Non-pigmented ciliary epithelial cell (primary cell): ENCODE measurements at places on chromosomes 2 and 18.

- DNase-seq, result no peak
These were observed 797 bp downstream of the TTC32 start for GRCh38 chr2:19900931-19901441.

GRCh38 chr2:156708051-156708450 lies 271.9 kb downstream of the GPD2 start:
- DNase-seq, result no peak

DNA sequence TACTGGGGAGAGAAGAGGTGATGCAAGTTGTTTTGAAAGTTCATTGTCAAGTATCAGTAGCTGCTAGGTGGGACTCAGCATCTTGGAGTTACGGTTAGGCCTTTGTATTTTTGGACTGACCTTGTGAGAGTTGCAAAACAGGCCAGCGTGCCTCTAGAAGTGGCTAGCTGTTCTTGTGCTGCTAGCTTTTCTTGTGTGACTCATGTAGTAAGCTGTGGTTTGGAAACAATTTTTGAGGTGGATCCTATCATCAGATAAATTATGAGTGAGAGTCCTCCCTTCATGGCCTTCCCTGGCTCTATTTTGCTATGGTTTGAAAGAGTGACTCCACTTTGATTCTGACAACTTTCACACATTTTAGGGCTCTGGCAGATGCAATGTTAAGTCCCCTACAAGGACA lies 409.2 kb upstream of the HS6ST1 start:
- DNase-seq, result peak; percentile 75

GRCh38 chr2:159211447-159212396 lies 74.8 kb downstream of the WDSUB1 start:
- no peak for DNase-seq

DNA sequence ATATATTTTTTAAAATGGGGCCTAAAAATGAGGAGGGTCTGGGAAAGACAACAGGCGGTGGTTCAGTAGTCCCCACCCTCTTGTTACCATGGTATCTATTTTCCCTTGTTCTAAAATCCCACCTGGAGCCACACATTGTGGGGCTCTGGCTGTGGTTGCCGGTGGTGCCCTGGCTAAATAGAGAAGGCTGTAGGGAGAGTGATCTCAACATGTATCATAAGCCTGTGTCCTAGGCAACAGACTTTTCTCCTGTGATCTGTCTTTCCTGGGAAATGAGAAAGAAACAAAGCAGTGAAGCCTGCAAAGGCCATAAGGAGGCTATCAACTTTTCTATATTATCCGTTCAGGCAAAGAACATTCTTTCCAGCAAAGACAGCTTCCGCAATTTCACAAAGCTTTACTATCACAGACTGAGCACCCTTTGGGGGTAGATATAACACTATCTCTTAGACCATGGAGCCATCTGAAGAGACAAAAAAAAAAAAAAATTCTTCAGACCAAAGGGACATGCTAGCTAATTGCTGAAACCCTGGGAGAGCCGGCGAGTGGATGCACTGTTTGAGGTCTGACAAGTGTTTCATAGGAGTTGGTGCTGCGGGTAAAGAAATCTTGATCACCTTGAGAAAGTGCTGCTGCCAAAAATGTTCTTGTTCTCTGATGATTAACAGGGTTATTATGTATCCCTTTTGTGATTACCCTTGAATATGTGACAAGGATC lies 879.2 kb upstream of the DDX18 start:
- DNase-seq, result no peak

DNA sequence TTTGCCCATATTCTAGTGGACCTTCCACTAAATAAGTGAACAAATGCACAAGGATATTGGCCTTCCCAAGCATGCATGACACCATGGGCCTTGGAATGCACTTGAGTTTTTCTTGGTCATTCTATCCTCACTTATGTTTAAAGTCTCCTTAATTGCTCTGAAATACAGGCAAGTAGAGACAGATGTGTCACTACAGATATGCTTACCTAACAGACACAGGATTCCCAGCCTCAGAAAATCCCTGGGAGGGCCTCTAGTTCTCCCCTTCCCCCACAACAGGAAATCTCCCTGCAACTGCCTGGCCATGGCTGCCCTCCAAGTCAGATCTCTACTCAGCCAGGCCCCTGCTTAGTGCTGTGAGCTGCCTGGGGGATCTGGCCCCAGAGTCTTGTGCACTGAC lies 445.2 kb downstream of the IRS1 start:
- DNase-seq, result no peak

GRCh38 chr2:127398239-127398590 lies 10.4 kb upstream of the MAP3K2 start:
- peak; percentile 74 for DNase-seq

- DNase-seq, result peak; percentile 4
These were observed 612.1 kb downstream of the KCNJ3 start for GRCh38 chr2:155310589-155310988.

DNA sequence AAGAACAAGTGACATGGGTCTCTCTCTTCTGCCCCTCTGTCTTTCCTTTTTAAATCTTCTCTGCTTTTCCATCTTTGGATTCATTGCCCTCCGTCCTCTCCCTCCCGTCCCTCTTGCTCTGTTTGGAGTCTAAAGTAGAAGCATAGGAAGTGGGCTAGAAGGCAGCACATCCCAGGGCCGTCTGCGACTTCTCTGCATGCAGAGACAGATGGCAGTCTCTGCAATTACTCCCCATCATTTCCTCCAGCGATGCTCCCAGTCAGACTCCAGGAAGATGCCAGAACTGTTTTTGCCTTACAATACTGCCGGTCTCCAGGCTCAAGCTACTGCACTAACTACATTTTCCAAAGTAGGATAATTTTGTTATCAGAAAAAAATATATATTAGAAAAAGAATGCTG lies 35.2 kb upstream of the LPIN2 start:
- no peak for DNase-seq

- DNase-seq, result no peak
These were observed 296.5 kb upstream of the GYPC start for GRCh38 chr2:126359494-126359893.

DNA sequence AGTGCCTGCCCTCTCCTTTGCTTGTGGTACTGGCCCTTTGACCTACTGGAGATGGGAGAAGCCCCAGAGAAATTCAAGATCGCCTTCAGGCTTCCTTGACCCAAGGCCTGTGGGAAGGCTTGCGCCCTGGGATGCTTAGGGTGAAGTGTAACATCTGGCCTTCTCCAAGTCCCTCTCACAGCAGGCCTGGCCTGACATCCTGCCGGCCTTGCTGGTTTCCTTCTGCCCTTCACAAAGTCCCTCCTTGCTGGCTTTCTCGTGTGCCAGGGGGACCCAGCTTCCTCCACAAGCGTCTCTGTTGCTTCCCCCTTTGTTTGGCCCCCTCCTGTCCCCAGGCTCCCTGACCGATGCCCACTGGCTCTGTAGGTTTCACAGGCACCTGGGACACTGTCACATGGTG lies 26.4 kb downstream of the TCF7L1 start:
- DNase-seq, result no peak

DNA sequence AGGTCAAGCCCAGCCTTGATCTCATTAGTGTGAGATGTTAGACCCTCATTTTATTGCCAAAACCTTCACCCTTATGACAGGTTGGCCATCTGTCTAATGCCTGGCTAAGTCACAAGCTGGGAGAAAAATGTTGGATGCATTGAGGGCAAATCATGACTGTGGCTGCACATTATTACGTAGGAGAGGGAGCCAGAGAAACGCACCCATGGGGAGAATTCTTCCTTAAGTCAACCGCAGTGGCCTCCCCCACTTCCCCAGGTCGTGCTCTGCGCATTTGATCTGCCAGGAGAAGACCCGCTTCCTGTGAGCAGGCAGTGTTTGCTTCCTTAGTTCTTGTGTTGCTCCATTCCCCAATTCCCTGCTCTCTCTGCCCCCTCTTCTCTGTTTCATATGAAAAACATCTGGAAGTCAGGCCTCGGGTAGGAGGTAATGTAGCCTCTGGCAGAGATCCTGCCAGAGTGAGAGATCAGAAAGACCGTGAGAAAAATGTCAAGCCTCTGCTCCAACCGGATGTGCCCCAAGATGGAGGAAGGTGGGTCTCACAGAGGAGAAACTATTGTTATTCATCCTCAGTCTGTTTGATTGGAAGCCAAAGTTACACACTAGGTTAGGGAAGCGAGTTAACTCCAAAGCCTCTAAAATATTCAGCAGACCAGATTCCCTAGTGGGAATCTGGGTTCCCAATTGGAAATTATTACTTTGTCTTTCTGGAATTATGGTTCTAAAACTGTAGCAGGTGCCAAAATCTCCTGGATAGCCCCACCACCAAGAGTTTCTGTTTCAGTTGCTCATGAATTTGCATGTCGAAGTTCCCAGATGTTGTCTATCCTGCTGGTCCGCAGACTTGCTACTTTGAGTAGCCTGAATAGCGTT lies 144.3 kb upstream of the PELI1 start:
- DNase-seq, result no peak

DNA sequence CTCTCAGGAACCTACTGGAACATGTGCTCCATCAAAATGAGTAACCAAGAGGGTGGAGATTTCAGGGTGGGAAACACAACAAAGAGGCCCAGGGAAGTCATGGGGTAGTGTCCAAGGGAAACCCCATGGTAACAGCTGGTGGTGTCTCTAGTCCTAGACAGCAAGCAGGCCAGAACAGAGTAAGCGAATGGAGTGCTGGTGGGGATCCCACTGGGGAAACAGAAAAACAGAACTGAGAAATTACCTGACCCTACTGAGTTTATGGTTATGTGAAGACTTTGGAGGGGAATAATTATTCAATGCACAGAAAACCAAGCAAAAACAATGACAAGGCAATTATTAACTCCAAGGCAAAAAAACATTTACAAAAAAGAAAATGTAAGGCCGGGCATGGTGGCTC lies 16.9 kb downstream of the ERCC3 start:
- DNase-seq, result no peak
